ENCODE measurements at places on chromosomes 7 and 10.

DNA sequence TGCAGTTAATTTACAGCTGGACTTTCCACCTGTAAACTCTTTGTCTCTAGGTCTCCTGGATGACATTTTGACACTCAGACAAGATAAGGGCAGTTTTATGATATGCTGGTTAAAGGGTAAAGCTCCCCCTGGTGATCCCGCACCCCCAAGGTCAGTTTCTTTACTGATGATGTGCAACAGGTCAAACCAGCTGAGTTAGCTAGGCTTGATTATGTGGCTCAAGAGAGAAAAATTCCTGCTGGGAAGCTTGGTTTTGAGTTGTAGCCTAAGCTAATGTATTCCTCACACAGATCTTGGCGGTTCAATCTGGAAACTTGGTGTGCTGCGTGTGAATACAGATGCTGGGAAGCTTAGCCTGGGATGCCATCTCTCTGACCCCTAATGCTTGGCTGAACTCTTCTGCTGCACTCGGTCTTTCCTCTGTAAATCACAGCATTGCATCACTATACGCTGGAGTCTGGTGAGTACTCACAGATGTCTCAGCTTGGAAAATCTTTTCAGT lies 11.4 kb upstream of the AKR1D1 start:
- DNase-seq: no peak

- peak; percentile 81 for DNase-seq
Observed at GRCh38 chr10:124354411-124355382, 64.0 kb downstream of the OAT start.

DNA sequence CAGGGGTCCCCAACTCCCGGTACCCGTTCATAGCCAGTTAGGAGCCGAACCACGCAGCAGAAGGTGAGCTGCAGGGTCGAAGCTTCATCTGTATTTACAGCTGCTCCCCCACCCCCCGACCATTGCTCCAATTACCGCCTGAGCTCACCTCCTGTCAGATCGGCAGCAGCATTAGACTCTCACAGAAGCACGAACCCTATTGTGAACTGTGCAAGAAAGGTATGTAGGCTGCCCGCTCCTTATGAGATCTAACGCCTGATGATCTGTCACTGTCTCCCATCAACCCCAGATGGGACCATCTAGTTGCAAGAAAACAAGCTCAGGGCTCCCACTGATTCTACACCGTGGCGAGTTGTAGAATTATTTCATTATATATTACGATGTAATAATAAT lies 14.6 kb upstream of the AZGP1 start:
- DNase-seq: no peak

GRCh38 chr10:51035344-51035743 lies 38.9 kb upstream of the PRKG1 start:
- DNase-seq: no peak

DNA sequence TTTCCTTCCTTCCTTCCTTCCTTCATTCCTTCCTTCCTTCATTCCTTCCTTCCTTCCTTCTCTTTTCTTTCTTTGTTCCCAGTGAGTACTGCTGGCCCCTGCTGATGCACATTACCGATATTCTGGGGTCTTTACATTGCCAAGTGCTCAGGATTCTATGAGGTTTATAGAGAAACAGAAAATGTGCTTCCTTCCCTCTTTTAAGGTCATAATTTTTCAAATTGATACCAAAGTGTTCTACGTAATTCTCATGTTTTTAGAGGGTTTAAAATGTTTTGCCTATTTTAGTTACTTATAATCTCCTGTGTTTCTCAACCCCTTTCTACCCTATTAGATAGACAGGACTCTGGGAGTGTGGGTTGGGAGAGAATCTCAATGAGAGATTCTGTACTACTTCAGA lies 291.2 kb downstream of the HDAC9 start:
- DNase-seq: no peak

DNA sequence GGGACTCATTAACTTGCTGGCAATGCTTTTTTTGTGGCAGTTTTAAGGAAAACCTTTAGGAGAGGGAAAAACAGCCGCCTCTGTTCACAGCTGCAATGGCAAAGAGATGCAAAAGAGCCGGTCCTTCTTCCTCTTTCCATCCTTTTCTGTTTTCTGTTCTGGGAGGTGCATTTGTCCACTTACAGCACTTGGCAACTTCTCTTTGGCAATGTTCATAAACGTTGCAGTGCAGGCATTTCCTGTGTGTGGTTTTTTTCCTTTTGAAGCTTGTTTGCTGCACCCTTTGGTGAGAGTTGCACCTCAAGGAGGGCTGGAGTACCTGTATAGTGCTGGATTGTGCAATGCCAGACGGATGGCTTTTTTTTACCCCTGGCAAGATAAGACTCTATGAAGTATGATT lies 53.9 kb upstream of the HABP2 start:
- DNase-seq: no peak
